Kidney epithelial cell (primary cell): ENCODE measurements at places on chromosomes 1 and 21.

DNA sequence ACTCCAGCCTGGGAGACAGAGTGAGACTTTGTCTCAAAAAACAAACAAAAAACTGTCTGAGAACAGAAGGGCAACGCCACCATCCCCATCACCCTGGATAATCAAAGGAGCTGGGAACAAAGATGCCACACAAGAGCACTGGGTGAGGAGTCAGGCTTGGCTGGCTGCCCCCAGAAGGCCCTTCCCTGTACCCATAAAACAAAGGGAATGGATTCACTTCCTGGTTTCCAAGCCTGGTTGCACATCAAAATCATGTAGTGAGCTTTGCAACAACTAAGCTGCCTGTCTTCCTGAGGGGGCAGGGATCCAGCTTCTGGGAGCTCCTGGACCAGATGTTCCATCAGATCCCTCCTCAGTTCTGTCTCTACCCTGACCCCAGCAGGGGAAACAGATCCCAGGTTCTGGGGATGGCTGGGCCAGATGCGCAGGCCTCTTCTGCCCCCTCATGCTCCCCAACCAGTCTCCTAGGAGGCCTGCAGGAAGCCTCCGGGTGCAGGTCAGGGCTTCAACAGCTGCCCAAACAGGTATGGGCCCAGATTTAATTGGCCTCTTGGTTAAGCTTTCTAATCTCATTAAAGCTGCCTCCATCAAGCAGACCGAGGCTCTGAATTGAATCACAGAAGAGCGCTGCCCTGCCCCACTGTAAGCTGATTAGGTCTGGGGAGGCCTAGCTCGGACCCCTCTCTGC is 97.8 kb downstream of the MRPL37 start:
- no peak for DNase-seq

GRCh38 chr1:18328803-18329202 is 151.9 kb upstream of the KLHDC7A start:
- no peak for DNase-seq

GRCh38 chr1:184416481-184416880 is 29.7 kb downstream of the C1orf21 start:
- DNase-seq, result no peak

DNA sequence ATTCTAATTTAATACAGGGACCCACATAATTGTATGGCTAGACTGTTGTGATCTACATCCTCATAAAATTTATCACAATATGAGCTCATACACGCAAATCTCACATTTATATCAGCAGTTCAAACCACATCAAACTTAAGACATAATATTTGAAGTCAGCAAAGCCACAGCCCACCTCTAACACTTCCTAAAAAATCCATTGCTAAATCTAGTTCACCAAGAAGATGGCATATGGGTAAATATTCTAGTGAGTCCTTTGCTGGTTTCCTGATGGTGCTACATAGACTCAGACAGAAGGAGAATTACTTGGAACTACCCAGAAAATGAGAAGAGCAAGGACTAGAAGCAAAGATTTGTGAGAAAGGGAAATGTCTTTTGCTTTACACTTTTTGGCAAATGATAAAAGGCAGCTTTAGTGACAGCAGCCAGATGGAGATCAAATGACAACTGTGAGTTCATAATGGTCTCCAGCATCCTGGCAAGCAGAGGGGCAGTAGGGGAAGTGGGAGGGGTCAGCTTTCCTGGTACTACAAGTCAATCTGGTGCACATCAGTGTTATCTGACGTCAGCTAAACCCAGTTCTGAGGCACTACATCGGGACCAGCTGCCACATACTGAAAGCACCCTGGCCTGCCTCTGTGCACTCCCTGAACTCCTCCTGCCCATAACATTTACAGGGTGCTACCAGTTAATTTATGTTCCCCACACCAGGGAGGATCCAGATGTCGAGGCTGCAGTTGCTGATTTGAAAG is 10.6 kb upstream of the GADD45A start:
- DNase-seq, result no peak

- DNase-seq, result no peak
Measured at GRCh38 chr1:40004857-40005256, 35.7 kb upstream of the CAP1 start.
